H4 (cell line): ENCODE measurements at places on chromosomes 4 and X. TPM values are rescaled to one million over a fixed set of nuclear protein-coding genes. Genes with fewer than 3 reads are reported as not detected.
A peak's percentile ranks its signal among the peaks of the same experiment; 100 is the strongest.

DNA sequence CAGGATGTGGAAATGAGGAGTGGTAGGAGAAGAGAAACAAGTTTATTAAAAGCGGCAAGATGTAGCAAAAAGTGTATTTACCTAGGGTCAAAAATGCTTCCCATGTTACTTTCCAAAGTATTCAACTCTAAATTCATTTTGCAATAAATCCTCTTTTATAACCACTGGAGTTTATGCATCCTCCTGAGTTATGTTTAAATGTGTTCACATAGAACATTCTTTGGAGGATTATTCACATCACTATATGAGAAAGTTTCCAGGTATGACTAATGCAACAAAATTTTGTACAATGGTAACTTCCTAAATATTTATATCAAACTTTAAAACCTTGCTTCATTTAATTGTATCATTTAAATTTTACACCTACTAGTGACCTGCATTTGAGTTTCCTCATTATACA, 870.6 kb upstream of the SLIT2 start:
- DNase-seq = no peak

DNA sequence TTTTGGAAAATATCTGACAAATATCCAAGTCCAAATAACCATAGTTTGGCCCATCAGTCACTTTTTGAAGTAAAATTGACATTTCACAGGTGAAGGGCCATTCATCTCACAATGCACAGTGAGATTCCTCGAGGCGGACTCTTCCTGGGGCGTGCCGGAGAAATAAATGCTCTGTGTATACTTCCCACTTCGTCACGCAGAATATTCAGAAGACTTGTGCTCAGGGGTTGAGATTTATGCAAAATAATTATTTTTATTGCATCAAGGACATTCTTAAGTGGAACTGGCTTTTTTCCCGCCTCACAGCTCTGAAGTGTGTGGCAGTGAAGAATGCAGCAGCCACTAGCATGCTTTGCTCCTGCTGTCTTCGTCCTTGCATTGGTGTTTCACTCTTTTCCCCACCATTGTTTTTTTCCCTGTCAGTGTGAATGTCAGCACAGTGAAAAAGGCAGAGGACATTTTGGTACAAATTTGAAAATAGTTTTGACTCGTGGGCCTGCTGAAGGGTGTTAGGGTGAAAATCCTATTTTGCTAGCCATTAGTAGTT, 70.6 kb downstream of the FAM193A start:
- no peak for DNase-seq

GRCh38 chrX:95678679-95679078, 1006.0 kb upstream of the DIAPH2 start:
- DNase-seq = no peak

The HMGB3 gene
- total RNA-seq = 93.6 and 108 TPM in 2 replicates

GRCh38 chrX:153925739-153926551, at the start of gene ARHGAP4:
Gene ARHGAP4 (minus strand): TSS chrX:153926264. CDS start chrX:153926202, 62 bp downstream.
- DNase-seq = no peak

DNA sequence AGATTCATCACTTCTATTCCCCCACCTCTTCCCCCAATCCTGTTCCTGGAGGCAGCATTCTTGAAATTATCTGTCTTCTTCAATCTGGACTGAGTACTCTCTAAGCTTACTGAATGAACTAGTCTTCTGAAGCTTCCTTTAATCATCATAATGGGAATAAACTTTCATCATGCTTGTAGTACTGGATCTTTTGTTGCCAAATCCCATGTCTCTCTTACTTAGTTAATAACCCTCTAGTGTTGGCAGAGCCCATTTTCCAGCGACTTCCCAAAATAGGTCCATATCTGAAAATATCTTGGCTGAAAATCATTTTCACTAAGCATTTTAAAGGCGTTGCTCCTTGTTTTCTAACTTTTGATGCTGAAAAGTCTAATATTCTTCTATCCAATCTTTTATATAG, 39.6 kb downstream of the RPS6KA3 start:
- no peak for DNase-seq

DNA sequence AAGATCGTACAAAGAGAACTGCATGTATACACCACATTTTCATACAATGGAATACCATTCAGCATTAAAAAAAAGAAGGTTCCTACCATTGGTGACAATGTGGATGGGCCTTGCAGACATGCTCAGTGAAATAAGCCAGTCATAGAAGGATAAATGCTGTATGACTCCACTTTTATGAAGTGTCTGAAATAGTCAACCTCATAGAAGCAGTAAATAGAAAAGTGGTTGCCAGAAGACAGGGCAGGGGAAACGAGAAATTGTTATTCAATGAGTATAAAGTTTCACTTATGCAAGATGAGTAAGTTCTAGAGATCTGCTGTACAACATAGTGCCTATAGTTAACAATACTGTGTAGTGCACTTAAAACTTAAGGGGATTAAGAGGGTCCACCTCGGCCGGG, 257.5 kb upstream of the FTHL17 start:
- DNase-seq = no peak

The GASK1B gene
- 2.1 and 2.2 TPM in 2 replicates for total RNA-seq

- no peak for DNase-seq
Observed at GRCh38 chr4:134018846-134019245, 182.7 kb downstream of the PABPC4L start.

DNA sequence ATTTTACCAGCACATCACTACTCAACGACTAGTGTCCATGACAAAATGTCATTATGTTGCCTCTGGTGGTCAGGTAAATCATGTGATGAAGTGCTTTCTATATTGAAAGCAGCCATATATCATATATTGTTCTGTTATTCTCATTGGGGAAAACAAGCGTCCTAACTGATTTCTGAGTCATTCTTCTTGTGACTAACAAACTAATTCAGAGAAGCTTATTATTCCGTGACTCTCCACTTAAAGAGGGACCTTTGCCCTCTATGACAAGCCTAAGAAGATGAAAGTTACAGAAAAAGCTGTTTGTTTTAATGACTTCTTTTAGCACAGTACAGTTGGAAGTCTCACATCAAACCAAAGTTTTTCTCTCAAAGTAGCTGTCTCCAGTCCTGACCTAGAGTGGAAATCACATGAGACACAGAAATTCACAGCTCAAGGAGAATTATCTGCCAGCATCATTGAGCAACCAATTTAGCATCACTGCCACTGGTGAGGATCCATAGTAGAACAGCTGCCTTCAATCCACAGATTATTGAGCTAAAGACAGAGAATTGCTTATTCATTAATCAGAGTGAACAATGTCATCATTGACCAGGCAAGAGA, 36.4 kb downstream of the ASB9 start:
- DNase-seq = no peak

DNA sequence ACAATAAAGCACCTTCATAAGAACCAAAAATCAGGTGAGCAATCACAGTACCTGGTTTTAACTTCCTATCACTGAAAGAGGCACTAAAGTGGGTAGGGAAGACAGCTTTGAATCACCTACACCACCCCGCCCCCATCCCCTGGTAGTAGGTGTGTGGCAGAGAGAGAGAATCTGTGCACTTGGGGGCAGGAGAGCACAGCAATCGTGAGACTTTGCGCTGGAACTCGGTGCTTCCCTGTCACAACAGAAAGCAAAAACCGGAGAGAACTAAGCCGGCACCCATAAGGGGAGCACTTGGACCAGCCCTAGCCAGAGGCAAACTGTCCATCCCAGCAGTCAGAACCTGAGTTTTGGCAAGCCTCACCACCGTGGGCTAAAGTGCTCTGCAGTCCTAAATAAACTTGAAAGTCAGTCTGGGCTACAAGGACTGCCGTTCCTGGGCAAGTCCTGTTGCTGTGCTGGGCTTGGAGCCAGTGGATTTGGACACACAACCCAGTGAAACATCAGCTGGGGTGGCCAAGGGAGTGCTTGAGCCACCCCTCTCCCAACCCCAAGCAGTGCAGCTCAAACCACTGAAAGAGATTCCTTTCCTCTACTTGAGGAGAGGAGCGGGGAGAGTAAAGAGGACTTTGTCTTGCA, 32.1 kb downstream of the NDUFB11 start:
- no peak for DNase-seq

The SMIM31 gene
- 0.04 TPM in 1 of 2 replicates, not detected in the other for total RNA-seq

DNA sequence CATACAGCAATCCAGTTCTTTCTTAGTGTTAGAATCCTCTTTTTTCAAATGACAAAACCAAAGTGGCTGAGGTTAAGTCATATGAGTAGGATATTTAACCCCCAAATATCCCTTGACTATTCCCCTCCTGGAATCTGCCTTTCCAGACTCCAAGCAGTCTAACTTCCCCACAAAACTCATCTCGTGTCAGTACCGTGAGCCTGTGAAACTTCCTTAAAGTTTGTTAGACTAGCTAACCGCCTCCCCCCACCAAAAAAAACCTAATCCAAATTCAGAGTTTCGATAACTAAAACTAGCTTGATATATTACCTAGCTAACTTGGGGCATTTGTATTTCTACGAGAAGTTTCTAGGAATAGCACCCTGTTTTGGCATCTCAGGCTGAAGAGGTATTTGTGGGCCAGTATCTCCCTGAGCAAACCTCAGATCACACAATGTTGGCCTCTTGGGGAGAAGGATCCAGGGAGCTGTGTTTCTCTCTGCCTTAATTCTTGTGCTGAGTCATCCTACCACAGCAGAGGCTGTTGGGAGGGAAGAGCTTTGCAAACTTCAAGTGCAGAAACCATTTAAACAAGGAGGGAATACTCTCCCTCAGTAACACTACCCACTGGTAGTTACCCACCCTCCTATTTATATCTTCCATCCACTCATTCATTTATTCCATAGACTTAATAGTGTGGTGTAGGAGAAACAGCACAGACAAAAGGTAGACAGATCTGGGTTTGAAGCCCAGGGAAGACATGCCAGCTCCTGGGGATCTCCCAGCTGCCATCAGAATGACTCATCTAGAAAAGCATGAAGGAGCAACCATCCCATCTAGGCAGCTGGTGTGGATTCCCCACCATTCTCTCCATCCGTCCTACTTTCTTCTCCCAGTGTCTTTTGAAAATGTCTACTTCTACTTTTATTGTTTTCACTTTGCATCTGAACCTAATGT, 39.3 kb upstream of the TXK start:
- DNase-seq = peak; percentile 77

The SHROOM3 gene
- total RNA-seq = 2.8 and 3.4 TPM in 2 replicates

DNA sequence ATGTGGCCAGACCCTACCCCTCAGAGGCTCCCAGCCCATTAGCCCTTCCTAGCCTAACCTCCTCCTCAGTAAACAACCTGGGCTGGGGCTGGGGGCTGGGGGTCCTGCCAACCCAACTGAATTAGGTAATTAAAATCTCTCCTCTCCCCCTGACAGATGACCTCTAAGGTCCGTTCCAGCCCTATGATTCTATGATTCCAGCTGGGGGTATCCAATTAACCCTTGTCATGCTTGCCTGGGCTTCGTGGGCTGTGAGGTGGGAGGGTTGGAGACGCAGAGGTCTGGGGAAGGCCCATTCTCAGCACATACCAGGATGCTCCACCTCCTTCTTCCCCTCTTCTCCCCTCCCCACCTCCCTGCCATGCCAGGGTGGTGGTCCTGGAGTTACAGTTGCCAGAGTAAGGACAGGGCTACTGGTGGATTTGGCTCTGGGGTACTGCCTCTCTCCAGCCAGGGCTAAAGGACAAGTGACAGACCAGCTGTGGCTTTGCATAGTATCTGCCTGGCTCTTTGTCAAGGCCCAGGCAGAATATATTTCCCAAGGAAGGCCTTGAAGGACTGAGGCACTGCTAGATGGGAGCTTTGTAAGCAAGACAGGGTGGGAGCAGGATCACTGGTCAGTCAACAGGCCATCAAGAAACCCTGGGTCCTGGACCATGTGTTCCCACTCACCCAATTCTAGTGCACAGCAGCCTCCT, 82.1 kb downstream of the EFNB1 start:
- DNase-seq = no peak

The SFRP2 gene
- 0.29 TPM in 1 of 2 replicates, not detected in the other for total RNA-seq

DNA sequence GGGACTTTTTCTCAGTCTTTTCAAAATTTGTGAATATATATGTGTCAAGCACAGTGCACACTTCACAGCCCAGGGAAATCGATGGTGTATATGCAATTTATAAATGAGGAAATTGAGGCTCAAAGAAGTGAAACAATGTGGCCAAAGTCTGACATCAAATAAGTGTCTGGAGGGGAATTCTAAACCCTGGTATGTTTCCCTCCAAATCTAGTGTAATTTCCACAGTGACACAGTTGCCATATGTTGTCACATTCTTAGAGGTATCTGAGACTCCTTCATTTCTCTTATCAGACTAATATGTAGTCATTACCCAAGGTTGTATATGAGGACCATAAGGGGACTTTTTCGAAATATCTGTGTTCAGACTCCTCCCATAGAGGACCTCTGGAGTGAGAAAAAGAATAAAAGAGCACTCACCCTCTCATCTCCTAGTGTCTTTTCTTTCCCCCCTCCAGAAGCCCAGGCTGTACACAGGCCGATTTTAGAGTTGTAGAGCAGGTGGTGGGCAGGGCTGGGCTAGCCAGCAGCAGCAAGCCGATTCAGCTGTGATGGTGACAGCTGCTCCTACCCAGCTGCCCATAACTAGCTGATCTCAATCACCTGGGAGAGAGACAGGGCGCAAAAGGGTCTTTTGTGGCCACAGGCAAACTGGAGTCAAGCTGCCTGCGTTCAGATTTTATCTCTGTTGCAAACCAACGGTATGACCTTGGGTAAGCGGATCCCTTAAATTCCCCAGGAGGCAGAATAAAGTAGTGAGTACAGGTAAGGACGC, 55.1 kb downstream of the CLCN5 start:
- no peak for DNase-seq

The SSX4 gene
- total RNA-seq = not detected in 2 replicates

GRCh38 chr4:94014484-94015136, 186.1 kb downstream of the ATOH1 start:
- no peak for DNase-seq

DNA sequence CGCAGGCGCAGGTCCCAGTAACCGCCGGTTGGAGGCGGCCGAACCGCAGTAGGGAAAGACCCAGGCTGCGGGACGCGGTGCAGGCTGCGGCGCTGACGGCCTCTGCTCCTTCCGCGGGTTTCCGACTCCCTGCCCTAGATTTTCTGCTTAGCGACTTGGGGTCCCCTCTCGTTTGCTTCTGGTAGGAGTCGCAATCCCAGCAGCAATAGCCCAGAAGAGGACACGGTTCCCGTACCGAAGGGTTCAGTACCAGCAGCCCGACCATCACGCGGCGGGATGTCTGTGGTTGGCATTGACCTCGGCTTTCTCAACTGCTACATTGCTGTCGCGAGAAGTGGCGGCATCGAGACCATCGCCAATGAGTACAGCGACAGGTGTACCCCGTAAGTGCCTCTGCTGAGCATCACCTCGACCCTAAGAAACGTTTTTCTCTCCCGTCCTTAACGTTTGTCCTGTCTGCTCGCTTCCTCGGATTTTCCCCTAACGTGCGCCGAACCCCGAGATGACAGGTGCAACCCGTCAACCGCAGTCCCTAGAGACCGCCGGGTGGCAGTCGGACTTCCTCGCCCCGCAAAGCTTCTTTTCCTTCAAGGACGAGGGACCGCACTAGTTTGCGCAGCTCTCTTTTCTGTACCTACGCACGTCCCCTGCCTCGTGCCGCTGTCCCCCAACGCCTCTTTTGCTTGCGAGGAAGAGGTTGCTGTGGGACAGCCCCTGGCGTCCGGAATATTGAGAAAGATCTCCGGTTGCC, at the start of gene HSPA4L:
TSS of gene HSPA4L (plus strand) at position 48 of the 751 bp plus-strand sequence. CDS start at position 277, 229 bp downstream.
- DNase-seq = peak; percentile 59
